ENCODE measurements at places on chromosomes 1 and 21.

- no peak for DNase-seq
Observed at GRCh38 chr1:155940993-155941844, at the start of gene RXFP4. Gene RXFP4, plus strand, starts transcription at chr1:155941638. Its CDS starts 72 bp downstream, at chr1:155941710.

DNA sequence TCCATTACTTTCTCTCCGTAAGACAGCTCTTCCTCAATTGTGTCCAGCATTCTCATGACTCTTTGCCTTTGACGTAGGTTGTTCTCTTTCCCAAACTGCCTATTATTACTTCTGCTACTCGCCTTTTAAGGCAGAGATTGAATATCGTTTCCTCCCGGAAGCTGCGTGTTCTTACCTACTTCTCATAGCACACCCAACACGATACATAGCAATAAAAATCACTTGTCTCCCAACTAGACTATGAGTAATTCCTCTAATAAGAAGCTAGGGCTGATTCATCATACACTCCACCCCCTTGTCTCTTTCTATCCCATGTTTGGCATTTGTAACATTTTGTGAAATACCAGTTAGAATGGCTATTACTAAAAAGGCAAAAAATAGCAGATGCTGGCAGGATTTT is 55.8 kb upstream of the SGIP1 start:
- no peak for DNase-seq

- DNase-seq: no peak
Observed at GRCh38 chr1:11845641-11846335, 1.8 kb downstream of the NPPA start.

DNA sequence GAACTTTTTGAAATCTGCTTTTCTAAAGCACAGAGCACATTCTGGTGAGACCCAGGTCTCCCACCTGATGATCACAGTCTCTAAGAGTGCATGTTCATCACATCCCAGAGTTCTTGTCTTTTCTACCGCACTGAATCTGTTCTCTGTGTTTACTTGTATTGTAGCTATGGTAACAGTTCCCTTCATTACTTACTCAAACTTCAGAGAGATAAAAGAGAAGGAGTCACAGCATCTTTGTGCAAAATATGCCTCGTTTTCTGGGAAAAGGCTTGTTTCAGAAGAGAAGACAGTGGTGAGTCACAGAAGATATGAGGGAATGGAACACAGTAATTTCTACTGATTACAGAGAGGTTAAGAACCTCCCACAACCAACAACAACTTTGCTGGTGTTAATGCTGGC is 580.6 kb downstream of the PLA2G4A start:
- DNase-seq: no peak

DNA sequence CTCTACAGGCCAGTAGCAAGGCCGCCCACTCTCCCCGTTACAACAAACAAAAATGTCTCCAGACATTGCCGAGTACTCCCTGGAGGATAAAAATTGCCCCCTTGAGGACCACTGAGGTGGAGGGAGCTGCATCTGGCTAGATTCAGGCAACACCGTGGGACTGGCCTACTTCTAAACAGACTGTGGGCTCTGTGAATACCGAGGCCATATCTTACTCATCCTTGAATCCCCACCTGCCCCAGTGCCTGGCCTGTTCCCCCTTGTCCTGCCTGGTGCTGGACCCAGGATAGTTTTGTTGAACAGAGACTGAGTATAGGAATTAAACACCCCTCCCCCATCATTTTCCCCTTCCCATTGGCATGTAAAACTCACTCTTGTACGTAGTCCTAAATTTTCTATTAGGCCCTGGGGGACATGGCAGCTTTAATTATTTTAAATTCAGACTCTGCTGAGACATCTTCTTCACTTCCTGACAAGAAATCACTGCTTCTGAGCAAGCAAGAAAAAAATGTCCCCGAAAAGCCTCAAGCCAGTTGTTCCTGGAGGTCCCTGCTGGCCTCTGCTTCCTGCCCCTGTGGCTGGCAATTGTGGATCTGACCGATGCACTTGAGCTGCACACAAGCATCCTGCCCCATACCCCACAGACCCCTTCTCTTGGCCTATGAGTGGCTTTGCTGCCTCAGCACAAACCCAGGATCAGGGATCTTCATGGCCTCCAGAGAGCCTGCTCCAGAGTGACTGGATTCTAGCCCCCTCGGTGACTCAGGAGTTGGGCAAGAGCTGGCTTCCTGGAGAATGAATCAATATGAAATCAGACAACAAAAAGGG is 111.0 kb downstream of the ACTL8 start:
- DNase-seq: no peak

DNA sequence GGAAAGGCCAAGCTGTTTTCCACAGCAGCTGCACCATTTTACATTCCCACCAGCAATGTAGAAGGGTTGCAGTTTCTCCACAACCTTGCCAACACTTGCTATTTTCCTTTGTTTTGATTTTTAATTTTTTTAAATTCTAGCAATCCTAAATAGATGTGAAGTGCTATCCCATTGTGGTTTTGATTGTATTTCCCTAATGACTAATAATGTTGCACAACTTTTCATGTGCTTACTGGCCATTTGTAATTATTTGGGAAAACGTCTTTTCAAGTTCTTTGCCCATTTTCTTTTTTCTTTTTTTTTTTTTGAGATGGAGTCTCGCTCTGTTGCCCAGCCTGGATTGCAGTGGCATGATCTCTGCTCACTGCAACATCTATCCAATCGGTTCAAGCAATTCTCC is 53.9 kb downstream of the VCAM1 start:
- no peak for DNase-seq

- DNase-seq: peak; percentile 87
Observed at GRCh38 chr21:45643021-45643980, at the start of gene PCBP3. Gene PCBP3, plus strand, starts transcription at chr21:45643725. Its CDS starts 206,361 bp downstream, at chr21:45850086.

DNA sequence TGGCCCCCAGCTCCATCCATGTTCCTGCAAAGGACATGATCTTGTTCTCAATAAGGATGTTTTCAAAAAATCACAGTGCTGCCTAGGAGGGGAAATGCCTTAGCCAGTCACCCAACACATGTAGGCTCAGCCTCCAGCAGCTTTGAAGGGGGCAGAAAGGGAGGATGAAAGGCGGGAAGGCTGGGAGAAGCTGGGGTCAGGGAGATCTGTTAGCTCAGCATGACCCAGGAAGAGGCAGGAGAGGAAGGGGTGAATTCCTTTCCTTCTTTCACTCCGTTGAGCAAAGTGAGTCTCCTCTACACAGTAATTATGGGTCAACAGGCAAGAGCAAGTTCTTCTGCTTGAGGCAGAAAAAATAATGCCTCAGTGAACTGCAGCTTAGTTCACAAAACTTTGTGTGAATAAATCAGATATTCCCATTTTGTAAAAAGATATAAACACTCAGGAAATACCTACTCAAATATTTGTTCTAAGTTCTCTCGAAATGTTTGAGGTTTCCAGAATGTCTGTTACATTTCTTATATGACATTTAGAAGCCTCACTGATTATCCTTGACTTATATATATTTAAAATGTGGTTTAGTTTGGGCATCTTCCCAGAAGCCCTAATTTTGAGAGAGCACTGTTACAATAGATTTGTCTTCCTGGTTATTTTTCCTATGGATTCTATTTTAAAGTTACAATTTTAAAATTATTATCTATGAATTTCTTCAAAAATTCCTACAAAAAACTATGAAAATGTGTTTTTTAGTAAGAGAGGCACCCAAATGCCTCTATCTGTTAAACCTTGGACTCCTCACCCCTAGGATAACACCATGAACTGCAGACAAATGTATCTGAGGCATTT is 116.8 kb downstream of the KCNJ6 start:
- DNase-seq: no peak

GRCh38 chr1:60149251-60149650 is 75.7 kb upstream of the C1orf87 start:
- no peak for DNase-seq
